ENCODE measurements at places on chromosomes 2 and 18.

DNA sequence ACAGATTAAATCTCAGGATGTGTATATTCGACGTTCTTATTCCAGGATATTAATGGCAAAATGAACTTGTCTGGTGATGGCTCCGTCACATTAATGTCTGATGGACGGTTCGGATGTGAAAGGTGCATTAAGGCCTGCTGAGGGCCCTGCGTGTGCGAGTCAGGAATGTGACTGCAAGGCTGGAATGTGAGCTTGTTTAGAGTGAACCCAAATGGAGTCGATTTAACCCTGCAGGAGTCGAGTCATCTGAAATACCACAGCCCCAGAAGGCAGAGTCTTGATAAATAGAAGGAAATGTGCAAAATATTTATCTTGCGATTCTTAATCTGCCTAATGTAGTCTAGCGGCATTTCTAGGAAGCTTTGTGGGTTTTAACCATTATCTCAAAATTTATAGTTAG, 44.3 kb downstream of the RDH14 start:
- DNase-seq = no peak

DNA sequence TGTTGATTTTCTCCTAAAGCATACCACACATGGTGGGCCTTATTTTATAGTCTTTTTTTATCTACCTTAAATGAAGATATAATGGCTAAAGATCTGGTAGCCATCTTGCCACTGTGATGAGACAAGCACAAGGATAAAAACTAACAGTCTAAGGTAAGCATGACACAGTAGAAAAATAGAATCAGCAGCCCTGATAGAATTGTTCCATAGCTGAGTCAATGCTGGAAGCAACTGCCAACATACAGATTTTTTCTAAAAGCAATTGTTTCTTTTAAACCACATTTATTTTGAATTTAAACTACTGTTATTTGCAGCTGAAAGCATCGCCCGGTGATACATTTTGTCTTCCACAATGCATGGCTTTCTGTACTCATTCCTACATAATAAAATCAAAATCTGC, 1091.5 kb upstream of the CHAC2 start:
- DNase-seq = no peak

DNA sequence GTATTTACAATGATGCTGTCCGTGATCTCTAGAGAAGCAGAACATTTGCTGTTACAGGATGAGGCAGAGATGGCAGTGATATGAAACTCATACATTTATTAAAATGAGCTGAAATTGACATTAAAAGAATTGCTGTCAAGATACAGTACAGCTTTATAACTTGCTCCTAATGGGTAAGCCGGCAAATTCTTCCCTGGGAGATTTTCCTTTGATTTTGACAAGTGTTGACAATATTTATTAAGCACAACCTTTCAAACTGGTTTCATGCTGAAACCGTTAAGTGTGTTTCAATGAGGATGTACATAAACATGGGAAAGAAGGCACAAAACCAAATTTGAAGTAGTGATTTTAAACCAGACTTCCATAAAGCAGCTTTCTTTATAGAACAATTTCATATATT, 45.5 kb downstream of the SPHKAP start:
- no peak for DNase-seq

DNA sequence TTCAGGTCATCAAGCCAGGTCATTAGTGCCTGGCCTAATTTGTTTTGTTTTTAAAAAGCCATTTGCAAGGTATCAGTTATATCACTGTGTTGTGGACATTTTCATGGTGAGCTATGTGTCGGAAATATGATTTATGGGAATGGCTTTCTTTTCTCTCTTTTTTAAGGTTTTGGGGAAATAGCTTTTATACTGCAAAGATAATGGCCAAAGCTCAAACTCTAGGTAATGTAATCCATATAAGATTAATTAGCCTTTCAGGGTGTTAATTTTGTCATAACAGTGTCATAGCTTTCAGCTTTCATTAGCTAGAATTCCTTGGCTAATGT, 45.8 kb downstream of the PCBP1 start:
- DNase-seq = no peak

DNA sequence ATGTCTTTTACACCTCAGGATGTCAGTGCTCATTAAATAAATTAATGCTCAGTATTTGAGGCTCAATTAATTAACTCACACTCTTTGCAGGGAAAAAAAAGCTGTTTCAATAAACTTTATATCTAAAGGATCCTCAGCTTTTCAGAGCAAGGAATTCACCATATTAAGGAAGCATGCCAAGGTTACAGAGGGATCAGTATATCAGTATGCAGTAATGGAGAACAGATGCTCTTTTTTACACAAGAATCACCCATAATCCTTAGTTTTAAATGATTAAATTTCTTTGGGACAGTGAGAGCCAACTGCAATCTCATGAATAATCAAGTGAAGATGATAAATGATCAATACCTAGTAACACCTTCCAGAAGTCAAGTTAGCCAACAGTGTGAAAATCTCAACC, 14.9 kb upstream of the LCT start:
- no peak for DNase-seq

- no peak for DNase-seq
These were observed 12.1 kb downstream of the SPIRE1 start for GRCh38 chr18:12645751-12646203.

DNA sequence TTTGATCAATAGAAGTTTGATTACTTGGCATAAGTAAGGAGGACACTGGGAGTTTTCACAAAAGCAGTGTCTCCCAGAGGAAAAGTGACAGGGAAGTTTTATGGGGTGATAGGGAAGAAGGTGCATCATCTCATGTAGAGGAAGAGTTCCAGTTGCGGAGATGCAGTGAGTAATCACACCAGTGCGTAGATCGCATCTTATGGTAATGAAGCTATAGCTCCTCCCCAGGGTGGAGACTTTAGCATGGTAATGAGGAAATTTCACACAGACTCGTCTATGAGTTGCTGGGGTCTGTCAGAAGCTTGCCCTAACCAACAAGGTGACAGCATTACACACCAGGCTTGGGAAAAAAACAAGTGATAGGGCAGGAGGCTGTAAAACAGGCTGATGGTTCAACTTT, 49.0 kb downstream of the KYNU start:
- no peak for DNase-seq

DNA sequence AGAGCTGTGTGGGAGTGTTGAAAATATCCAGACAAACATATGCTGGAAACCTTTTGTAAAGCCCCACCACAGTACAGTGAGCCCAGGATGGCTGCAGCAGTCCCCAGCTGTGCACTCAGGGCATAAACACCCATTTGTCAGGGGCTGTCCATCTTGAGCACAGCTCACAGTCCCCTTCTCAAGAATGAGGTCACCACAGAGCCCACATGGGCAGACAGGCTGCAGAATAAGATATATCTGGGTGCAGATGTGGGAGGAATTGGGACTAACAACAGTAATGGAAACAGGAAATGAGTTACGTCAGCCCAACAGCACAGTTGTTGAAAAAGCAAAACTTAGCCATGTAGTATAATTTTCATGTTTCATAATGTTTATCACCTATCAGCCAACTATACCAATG, 219.6 kb downstream of the ETAA1 start:
- DNase-seq = peak; percentile 7

GRCh38 chr2:37918742-37919186, 6.3 kb upstream of the RMDN2 start:
- no peak for DNase-seq

- DNase-seq = peak; percentile 69
These were observed 96.2 kb upstream of the SNTG2 start for GRCh38 chr2:854460-854859.

GRCh38 chr2:46720592-46721185, 194.9 kb downstream of the MCFD2 start:
- no peak for DNase-seq

- DNase-seq = no peak
These were observed 186.6 kb downstream of the PDE11A start for GRCh38 chr2:177885828-177886466.

- no peak for DNase-seq
These were observed 606.5 kb upstream of the GYPC start for GRCh38 chr2:126049461-126049860.

GRCh38 chr18:62331581-62332356, 6.7 kb downstream of the TNFRSF11A start:
- no peak for DNase-seq

DNA sequence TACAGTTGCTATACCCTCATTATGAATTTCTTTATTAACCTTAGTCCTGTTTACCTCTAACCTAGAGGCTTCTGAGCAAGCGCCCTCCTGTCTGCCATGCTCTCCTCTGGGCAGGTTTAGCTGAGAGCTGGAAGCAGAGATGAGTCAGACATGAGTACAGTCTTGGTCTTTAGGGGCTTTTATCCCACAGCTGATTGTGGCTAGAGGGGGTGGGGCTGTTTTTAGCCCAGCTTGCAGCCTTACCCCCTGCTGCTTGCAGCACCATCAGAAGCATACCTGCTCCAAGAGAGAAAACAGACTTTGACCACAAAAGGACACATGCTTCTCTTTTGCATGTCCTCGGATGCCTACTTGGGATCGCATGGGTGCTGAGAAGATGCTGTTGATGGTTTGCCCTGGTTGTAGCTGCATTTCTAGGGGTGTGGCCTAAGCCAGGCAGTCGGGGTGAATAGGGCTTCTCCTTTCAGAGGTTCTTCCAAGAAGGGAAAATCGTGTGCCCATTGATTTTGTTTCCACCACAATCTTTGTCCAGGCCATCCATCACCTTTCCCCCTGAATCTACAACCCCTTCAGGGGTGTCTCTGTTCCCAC, 115.0 kb upstream of the LGALSL start:
- no peak for DNase-seq

- DNase-seq = no peak
These were observed 78.1 kb downstream of the TWIST2 start for GRCh38 chr2:238925816-238926521.

DNA sequence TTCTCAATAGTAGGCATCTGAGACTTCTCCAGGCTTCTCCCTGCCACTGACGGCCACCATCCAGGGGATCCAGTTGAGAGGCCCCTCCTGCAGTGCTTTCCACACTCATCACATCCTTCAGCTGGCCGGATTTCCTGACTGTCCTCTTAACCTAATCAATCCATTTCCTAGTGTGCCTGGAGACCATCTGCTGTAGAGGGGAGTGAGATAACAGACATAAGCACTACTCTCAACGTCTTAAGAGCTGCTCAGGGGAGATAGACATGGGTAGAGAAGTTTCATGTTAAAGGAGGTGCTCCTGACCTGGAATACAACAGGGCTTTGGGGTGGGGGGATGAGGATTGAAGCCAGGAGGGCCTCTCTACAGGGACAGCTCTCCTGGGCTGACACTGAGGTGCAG, 14.2 kb downstream of the SPR start:
- DNase-seq = no peak

DNA sequence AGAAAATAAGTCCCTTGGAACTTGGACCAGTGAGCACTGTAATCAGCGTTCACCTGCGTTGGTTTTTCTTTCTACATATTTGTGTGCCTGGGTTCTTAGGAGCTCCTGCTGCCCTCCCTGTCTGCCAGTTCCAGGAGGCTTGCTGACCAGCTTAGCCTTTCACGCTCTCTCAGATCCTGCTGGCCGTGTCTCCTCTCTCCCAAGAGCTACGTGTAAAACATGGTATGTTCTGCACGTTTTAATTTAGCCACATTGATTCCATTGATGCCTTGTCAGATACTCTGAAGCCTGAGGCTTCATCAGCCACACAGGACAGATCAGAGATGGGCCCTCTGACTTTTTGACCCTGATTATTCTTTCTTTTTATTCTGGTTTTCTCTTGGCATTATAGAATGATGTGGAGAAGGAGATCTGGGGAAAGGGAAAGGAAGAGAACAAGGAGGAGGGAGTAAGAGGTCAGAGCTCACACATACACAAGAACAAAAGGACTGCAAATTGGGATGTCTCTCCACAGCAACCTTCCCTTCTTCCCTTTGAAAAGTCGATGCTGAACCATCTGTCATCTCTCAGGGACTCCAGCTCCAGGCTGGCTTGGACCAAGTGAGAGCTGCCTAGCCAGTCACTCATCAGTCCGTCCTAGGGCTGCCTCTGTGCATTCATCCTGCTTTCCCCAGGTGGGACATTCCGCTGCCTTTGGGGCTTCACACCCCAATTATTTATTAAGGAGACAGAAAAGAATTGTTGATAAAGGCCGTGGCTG, 152.8 kb downstream of the PIK3C3 start:
- no peak for DNase-seq

DNA sequence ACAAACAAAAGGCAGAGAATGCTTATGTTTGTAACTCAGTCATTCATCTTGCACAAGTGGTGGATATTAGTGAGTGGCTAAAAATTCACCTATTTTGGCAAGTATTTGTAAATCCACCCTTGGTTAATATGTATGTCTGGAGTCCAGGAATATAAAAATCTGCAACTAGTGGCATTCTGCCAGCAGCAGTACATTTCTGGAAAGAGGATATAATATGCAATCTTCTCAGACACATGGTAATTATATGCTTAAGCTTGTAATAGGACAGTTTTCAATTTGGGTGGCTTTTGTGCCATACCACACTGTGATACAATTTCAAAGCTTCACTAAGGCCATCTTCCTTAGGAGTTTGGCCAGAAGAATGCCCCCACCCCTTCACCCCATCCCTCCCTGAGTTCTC, 693.3 kb downstream of the MBD2 start:
- DNase-seq = no peak

GRCh38 chr18:11674119-11674518, 14.9 kb upstream of the GNAL start:
- DNase-seq = no peak

- DNase-seq = peak; percentile 77
These were observed 17.1 kb downstream of the ARHGAP25 start for GRCh38 chr2:68751397-68752339.

GRCh38 chr2:118852605-118853128, 5.2 kb upstream of the EN1 start:
- peak; percentile 38 for DNase-seq

DNA sequence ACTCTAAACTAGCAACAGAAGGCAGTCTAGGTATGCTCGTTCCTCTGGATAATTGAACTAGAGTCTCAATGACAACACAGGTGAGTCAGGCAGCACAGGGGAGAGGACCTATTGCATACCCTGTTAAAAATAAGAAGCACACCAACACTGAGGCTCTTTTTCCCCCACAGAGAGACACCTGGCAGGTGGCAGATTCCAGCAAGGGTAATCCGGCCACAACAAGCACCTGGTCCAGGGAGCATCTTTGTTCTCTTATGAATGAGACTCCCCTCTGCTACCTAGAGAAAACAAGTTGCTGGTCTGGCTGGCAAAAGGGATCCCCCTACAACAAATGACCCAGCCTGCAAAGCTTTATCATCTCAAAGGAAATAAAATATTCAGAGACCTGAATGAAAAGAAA, 508.9 kb upstream of the POU3F3 start:
- no peak for DNase-seq

GRCh38 chr2:226159875-226160479, 639.6 kb downstream of the IRS1 start:
- no peak for DNase-seq

DNA sequence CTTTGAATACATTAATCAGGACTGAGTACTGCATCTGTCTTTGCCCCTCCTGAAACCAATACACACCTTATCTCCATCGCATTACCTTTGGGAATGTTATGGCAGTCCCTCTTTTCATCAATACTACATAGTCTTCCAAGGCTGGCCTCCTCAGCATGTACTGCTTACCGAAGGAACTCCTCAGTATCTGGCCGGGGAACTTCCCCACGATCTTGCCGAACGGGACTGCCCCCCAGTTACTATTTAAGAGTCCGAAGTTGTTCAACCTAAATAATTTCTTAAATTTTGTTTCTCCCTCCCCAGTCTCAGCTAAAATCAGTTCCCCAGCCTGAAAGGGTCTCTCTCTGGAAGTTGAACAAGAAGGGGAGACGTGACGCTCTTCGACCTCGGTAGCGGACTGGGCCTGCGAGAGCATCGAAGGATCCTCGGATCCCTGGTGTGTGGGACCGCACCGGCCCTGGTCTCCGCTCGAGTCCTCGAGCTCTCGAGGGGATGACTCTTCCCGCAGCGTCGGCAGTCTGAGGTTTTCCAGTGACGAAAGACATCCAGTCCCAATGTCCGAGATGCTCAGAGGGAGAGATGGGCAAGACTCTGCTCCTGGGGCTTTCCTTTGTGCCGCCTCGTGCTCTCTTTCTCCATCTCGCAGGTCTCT, 489 bp downstream of the TRMT61B start:
- no peak for DNase-seq

Measured in GM13977 (cell line).